ENCODE measurements at places on chromosomes 16 and 17.

GRCh38 chr16:74751658-74752057 is 23.0 kb downstream of the FA2H start:
- no peak for DNase-seq

DNA sequence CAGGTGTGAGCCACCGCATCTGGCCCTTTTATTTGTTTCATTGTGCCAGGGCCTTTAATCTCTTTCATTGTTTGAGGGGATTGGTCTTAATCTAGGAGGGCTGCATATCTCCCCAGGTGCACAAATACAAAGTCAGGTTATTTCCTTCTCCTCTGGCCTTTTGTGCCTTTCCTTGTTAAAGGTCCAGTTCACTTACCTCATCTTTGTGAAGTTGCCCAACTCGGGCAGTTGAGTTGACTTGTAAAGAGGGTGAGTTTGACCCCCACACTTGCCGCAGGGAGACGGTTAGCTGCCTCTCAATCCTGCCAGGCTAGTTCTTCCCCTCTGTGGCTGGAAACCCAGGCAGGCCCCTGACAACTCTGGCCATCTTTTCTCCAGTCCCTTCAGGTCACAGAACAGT is 33.4 kb downstream of the TMEM92 start:
- DNase-seq = no peak

- DNase-seq = no peak
Observed at GRCh38 chr17:1539811-1540210, 22.8 kb downstream of the PITPNA start.

GRCh38 chr17:79042421-79043190 is 18.6 kb downstream of the C1QTNF1 start:
- DNase-seq = peak; percentile 47

GRCh38 chr16:14476183-14476582 is 153.9 kb downstream of the PARN start:
- DNase-seq = no peak

DNA sequence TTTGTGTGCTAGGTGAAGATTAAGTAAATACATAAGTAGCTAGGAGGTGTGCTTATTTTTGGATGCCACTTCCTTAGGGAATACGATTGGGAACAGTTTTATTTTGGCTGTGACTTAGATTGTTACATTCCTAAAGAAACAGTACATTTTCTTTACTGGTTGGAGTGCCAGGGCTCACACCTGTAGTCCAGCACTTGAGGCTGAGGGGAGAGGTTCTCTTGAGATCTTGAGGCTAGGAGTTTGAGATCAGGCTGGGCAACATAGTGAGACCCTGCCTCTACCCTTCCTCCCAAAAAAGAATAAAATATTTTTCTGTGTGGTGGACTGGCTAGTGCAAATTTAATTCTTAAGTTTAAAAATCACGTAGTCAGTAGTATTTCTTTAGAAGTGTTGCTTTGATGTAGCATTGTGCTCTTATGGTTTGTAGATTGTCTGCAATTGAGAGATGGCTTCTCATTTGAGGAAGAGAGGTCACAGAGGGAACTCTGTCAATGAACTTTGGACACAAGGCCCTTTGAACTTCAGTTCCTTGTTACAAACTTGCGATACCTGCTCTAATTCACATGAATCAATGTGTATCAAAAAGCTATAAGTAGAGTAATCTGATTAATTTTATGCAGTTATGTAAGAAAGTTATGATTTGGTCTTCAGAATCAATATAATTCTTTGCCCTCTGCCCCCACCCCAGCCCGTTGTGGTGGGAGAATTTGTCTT is 7.1 kb downstream of the HAPSTR1 start:
- DNase-seq = no peak

GRCh38 chr17:81840826-81841778 is 6.3 kb upstream of the PPP1R27 start:
- DNase-seq = no peak

DNA sequence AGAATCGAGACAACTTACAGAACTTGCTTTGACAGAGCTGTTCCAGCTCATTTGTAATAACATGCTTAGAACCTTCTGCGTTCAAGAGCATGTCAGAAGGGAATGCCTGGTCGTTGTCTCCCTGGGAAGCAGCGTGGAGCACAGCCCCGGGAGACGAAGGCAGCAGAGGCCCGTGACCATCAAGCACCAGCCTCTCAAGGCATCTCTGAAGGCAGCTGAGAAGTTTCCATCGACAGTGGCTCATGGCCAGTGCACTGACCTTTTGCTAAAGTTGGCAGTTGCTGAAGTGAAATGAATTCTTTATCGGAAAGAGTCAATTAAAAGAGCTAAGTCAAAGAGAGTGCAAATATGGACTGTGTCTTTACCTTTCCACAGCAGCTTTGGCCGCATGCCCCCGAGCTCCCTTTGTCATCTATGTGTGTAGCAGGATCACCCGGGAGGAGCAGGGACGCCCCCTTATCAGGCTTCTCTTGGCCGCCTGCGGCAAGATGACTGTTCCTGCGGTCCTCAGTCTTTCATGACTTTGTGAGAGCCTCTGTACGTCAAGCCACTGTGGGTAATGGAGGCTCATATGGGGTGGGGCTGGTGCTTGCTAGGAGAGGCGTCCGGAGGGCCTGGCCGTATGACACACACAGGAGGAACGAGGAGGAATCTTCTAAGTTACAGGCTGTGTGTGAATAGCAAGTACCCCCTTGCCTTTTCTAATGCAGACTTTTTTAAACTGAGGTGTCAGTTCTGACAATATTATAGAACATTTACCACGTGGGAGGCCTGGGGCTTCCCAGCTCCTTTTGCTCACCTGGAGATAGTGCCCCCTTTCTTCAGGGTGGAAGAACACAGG is 54.2 kb downstream of the LDHD start:
- DNase-seq = no peak

DNA sequence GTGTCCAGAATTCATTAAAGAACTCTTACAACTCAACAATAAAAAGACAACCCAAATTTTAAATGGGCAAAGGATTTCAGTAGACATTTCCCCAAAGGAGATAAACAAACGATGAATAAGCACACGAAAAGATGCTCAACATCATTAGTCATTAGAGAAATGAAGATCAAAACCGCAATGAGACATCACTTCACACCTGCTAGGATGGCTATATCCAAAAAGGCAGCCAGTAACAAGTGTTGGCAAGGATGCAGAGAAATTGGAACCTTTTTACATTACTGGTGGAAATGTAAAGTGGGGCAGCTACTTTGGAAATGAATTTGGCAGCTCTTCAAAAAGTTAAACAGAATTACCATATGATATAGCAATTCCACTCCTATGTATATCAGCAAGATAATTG is 42.0 kb downstream of the PITPNM3 start:
- DNase-seq = no peak

DNA sequence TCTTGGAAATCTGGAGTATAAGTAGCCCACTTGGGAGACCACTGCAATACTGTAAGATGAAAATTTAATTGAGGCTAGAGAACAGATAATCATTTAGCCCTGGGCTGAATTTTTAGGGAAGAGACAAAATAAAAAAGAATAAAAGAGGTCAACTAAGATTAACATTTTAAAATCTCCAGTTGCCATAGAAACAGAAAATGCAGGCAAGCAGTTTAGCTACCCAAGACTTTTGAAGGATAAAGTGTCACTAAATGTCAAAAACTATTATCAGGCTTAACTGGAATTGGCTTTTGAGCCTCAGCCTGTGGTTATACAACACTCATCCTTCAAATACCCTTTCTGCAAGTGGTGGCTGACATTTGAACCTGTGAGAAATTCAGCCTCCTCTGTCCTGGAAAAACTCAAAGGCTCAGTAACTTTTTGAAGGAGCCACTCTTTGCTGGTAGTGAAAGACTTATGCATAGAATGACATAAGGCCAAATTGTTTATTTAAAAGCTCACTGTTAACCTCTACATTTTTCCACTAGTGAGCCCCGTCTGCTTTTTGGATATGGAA is 220.7 kb upstream of the KCNJ16 start:
- no peak for DNase-seq

DNA sequence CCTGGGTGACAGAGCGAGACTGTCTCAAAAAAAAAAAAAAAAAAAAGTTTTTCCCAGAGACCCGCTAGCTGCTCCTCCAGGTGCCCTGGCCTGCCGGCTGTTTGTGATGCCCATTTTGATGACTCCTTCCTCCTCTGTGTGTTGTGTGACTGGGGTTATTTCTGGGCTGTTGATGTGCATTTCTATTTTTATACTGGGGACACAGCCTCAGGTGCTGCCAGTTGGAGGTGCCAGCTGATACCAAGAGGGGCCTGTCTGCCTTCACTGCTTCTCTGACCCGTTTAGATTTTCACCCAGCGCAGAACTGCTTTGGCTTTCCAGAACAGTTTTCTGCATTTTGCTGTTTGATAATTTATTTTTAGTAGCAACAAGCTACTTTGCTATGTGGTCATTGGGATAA is 6.7 kb downstream of the PLA2G15 start:
- no peak for DNase-seq

GRCh38 chr16:68826652-68827051 is 16.7 kb upstream of the TANGO6 start:
- no peak for DNase-seq

DNA sequence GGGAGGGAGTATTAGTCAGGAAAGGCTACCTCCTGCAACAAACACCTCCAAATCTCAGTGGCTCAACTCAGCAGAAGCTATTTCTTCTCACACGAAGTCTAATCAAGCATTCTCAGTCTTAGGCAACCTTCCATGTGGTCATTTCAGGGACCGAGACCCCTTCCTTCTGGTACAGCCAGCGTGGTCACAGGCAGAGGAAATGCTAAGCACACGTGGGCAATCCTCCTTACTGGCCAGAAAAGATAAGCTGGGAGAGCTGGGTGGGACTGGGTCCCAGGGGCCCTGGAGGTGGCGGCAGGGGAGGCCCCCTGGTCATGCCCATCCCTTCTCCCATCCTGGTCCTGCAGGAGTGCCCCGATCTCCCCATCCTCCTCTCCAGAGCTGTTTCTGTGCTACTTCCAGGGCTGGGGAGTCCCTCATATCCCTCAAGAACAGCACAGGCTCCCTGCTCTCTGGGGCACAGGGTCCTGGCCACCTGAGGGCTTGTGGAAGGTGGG is 5.7 kb upstream of the CX3CL1 start:
- no peak for DNase-seq
